NCI-H187 treated with DMSO at 0.1 percent for 48 hours (cell line): ENCODE measurements at places on chromosomes 1 and 21.

- DNase-seq: no peak
Observed at GRCh38 chr1:86064899-86065298, 91.7 kb downstream of the COL24A1 start.

- no peak for DNase-seq
Observed at GRCh38 chr1:89070509-89070908, 5.5 kb upstream of the GBP1 start.

DNA sequence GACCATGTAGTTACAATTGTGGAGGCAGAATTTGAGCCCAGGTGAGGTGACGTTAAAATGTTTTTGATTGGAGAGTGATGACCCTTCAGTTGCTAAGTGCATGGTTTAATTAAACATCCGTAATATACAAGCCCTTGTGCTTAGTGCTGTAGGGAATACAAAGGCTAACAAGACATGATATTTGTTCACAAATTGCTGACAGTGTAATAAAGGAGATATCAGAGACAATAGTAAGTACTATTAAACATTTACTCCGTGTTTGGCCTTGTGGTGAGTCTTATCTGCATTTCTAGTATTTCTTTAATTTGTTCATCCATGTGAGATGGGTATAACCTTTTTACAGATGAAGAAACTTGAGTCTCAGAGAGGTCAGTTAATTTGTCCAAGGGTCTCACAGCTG is 37.9 kb downstream of the RLF start:
- no peak for DNase-seq

- no peak for DNase-seq
Observed at GRCh38 chr21:45138199-45139002, 64.0 kb downstream of the ADARB1 start.

DNA sequence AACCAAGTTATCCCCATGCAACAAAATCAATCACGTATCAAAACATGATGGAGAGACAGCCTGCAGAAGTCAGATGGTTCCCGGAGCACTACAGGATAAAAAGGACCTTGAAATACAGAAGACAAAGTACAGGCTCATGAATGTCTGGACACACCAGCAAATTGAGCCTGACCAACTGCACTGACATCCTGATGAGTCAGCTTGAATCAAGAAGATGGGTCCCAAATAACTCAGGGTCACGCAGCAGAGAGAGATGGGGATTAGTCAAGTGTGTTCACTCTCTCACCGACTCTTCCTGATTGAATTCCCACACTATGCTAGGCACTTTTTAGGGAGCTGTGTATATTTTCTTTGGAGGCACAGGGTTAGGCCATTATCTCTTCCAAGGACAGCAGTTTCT is 71.1 kb upstream of the DIRAS3 start:
- no peak for DNase-seq

DNA sequence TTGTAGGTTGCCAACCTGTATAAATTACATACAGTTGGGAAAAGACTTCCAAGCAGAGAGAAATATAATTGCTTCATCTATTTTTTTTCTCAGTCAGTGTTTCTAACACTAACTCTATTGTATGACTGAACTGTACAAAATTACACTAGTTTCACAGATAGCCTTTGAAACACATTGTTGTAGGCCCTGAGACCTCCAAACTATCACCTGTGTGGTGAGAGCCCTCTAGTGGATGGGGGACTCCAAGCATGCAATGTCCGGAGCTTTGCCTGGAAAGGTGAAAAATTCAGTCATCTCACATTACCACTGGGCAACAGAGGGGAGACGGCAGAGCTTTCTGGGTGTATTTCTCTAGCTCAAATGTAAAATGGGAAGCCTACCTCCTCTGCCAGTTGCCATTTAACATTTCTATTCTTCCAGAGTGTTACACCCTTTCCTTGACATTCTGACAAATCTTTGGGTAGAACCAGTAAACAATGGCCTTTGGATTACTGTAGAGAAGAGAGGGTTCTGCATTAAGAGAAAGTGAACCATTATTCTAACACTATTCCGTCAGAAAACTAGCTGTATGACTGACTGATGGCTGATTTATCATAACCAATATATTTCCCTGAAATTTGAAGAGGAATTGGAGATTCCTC is 212.2 kb downstream of the LYPLAL1 start:
- DNase-seq: no peak
